ENCODE measurements at places on chromosomes 12 and 14. TPM values are rescaled to one million over a fixed set of nuclear protein-coding genes. Genes with fewer than 3 reads are reported as not detected.

GZMH gene
- total RNA-seq: not detected

AKAP3 gene
- 13.2 TPM for total RNA-seq

KDM2B gene
- 82.1 TPM for total RNA-seq

FBXL14 gene
- total RNA-seq: 22.4 TPM

NAV3 gene
- total RNA-seq: 2.1 TPM

STYK1 gene
- 0.74 TPM for total RNA-seq

BICDL1 gene
- 9.7 TPM for total RNA-seq

- DNase-seq: peak; percentile 88
Observed at GRCh38 chr12:110826592-110827200, 20.1 kb upstream of the CCDC63 start.

- DNase-seq: no peak
Observed at GRCh38 chr14:76836029-76836630, 9.9 kb downstream of the LRRC74A start.

DNA sequence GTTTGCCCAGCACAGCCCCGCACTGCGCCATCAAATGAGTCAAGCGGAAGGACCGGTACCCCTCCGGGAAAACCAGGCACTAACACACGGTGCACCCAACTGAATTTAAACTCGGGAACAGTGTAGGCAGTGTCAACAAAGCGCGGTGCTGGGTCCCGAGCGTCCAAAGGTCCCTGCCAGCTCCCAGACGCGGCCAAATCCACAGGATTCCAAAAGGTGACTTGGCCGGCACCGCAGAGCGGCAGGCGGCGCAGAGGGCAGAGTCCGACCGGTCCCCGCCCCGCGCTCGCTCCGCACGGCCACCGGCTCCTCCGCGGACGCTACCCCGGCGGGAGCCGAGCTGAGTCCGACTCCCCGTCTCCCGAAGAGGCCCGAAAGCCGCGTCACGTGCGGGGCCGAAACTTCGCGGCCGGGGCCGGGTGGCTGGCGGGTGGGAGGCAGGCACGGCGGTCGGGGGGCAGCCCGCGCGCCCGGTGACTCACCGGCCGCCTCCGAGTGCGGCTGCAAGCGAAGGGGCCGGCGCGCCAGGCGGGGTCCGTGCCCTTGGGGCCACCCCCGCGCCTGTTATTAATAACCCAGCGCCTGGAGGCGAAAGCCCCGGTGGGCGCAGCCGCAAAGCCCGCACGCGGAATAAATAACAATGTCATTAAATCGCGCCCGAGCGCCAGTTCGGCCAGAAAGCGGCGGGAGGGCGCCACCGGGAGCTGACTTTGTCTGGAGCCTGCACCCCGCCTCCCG, 863 bp downstream of the DENND5B start:
- peak; percentile 76 for DNase-seq

GRCh38 chr12:28925719-28926376, 223.2 kb upstream of the FAR2 start:
- DNase-seq: peak; percentile 14

GRCh38 chr12:1630827-1631591, 2.0 kb downstream of the WNT5B start:
- DNase-seq: peak; percentile 60

DNA sequence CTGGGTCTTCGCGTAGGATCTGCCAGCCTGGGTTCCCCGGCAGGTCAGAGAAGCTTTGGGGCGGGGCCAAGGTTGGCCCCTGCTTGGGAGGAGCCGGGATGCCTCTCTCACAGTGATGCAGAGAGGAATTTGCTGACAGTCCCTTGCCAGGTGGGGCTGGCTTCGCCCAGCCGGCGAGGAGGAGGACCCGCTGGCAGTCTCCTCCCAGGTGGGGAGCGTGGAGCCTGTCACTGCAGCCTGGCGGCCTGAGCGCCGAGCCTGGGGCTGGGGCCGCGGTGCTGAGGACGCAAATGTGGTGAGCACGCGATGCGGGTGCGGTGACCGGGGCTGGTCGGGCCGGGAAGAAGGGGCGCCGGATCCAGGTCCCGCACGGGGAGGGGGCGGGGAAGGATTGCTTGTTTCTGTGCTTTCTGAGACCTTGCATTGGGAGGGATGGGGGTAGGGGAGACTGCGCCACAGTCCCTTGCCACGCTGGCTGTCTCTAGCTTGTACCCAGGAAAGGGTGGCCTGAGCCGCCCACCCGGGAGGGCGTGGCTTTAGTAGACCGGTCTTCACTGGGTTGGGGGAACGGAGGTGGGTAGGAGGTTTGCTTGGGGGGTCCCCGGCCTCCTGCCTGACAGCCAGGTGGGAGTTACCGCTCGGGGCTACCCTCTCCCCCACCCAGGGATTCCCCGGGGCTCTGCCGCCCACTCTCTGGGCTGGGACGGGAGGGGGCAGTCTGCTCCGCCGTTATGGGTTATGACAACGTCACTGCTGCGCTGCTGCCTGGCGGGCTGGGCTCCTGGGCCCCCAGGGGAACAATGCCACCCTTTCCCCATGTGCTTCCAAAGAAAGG, at the start of gene TMEM63C:
Gene TMEM63C (plus strand): TSS at position 196 of the 835 bp plus-strand sequence. CDS start 37,016 bp downstream, outside the sequence.
- DNase-seq: peak; percentile 15

DNA sequence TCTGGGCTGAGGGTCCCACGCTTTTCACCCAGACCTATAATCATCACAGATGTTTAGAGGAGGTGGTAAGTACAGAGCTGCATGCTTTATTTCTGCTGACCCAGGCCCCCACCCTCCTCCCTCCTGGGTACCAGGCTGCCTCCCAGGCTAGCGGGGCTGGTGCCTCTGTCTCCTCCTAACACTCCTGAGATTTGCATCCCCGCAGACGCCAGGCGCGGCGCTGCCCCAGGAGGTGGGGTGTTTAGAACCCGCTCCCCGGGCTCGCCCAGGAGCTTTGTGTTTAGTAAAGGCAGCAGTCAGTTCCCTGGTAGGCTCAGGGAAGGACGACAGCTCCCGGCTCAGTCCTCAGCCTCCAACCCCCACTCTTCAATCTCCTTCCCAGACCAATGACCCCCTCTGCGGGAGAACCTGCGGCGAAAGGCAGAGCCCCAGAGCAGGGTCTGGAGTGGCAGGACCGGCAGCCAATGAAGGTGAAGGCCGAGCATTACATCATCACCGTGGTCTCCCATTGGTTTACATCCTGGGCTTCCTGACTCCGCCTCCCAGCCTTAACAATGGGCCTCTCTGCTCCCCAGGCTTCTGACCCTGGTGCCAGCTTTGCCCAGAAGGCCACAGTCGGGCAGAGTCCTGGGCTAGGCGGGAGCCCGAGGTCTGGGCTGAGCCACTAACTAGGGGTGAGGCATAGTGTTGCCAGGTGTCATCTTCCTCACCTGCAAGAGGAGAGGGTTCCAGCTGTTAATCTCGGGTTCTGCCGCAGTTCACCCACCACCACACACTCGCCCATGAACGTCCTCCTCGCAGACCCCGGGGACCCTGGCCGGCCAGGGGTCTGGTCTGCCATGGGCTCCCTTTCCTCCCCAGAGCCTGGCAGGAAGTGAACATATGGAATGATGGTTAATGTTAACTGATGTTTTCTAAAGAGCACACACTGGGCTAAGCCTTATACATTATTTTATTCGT, 57.5 kb downstream of the CALM1 start:
- DNase-seq: peak; percentile 82

- no peak for DNase-seq
Observed at GRCh38 chr12:15541996-15542631, 219.8 kb downstream of the PTPRO start.

DNA sequence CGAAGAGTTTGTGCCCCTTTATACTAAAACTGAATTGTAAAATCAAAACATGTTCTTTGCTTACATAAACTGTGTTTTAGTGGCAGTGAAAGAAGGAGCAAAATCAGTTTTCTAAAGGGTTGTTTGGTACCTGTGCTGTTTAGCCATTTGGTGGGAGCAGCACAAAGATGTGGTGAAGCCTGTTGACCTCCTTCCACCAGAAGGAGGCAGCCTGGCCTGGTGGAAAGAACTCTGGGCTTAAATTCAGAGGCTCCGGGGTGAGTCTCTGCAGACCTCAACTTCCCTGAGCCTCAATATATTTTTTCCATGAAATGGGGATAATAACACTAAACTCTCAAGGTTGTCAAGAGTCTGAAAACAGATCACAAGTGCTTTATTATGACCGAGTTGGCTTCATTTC, 502.5 kb downstream of the VRK1 start:
- peak; percentile 8 for DNase-seq
